Subcutaneous preadipocyte (primary cell): ENCODE measurements at places on chromosomes 1 and 21. TPM values are rescaled to one million over a fixed set of nuclear protein-coding genes. Genes with fewer than 3 reads are reported as not detected.

UTS2 gene
- total RNA-seq = under 0.01 TPM in 1 of 2 replicates, not detected in the other

TAF12 gene
- total RNA-seq = 30.3 and 40.4 TPM in 2 replicates

LCE2B gene
- not detected in 2 replicates for total RNA-seq

CA6 gene
- not detected in 2 replicates for total RNA-seq
